T-helper 1 cell (primary cell): ENCODE measurements at places on chromosomes 1 and 21.

- DNase-seq: no peak
Observed at GRCh38 chr1:156390469-156391365, 21.7 kb downstream of the RHBG start.

DNA sequence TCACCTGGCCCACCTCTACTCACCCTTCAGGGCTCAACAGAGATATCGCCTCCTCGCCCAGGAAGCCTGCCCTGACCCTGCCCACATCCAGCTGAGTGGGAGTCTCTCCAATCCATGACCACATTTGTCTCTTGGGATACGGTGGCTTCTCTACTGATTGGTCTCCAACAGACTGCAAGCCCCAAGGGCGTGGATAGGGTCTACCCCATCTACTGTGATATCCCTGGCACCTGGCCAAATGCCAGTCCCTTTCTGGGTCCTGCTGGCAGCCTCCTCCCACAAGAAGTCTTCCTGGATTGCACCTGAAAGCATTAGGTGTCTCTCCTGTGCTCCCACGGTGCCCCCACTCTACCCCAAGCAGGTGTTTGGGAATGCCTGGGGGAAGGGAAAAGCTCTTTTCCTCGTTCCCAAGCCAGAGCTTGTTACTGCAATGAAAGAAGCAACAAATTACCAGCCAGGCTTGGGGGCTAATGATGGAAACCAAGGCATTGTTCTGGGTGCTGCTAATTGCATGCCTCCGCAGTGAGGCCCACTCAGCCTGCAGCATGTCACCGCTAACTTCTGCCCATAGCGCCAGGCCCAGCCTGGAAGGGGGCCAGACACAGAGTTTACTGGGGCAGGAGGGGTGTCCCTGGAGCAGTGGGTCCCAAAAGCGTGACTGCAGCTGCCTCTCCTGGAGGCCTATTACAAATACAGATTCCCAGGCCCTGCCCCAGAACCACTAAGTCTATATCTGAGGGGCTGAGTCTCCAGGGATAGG lies 90.7 kb upstream of the IFFO2 start:
- no peak for DNase-seq

GRCh38 chr1:1068517-1069055 lies 5.5 kb downstream of the RNF223 start:
- peak; percentile 40 for DNase-seq

GRCh38 chr1:115314765-115315164 lies 23.3 kb downstream of the NGF start:
- no peak for DNase-seq

DNA sequence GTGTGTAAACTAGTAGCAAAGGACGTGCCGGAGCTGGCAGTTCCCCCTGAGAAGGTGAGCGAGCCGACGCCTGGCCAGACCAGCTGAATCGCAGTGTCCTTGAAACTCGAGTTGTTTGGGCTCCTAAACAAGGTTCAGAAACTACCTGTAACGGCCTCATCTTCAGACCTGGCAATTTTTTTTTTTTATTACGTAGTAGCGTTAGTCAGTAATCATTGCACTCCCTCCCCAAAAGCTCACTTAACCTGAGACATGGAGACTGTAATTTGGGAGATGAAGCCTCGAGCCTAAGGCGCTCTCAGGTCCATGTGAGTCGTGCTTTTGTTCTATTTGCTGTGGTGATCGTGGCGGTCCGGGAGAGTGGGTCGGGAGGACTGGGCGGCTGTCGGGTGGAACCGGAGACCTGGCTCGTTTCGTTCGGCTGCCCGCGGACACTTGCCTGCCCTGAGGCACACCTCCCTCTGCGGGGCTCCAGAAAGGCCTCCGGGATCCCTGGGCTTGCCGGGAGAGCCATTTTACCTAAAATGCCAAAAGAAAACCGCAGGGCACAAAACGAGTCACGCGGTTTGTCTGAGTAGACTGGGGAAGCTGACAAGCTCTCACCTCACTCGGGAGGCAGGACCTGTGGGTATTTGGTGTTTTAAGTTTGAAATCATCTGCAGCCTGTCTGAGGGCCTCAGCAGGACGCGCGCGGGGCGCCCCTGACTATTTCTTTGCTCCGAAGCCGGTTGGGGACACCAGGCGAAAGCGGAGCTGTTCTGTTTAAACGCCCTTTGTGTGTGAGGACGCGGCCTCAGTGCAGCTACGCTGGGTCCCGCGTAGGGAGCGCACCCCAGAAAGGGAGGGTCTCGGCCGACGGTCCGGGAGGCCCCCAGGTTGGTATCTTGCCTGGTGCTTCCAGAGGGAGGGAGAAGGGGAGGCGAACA lies 722 bp downstream of the LHX8 start:
- DNase-seq: no peak

DNA sequence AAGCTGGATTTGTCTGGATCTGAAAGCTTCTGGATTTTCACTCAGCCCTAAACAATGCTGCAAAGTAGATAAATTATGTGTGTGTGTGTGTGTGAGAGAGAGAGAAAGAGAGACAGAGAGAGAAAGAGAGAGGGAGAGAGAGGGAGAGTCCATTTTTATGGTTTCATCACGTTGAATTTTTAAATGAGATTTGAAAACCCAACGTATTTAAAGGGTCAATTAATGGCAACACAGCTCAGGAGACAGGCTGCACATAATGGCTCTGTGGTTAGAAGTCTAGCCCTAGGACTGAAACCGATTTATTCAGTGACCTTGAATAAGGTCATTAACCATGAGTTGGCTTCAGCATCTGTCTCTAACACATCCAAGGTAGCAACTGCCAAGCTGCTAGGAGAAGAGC lies 35.3 kb upstream of the FMN2 start:
- DNase-seq: no peak

GRCh38 chr1:168607872-168608428 lies 31.5 kb downstream of the XCL1 start:
- no peak for DNase-seq

- no peak for DNase-seq
Observed at GRCh38 chr1:230381049-230381467, 45.1 kb downstream of the PGBD5 start.

- DNase-seq: no peak
Observed at GRCh38 chr1:25932321-25932720, 26.1 kb upstream of the STMN1 start.

DNA sequence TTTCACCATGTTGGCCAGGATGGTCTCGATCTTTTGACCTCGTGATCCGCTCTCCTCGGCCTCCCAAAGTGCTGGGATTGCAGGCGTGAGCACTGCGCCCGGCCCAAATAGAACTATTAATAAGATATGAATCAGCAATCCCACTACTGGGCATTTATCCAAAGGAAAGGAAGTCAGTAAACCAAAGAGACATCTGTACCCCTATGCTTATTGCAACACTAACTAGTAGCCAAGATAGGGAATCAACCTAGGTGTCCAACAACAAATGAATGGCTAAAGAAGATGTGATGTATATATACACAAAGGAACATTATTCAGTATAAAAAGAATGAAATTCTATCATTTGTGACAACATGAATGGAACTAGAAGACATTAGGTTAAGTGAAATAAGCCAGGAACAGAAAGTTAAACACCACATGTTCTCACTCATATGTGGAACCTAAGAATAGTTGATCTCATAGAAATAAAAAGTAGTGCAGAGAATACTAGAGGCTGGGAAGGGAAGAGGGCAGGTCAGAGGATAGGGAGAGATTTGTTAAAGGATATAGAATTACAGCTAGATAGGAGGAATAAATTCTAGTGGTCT lies 48.8 kb downstream of the XPR1 start:
- no peak for DNase-seq

GRCh38 chr1:39544327-39544726 lies 32.3 kb downstream of the PABPC4 start:
- no peak for DNase-seq
